ENCODE measurements at places on chromosomes 13 and 19. TPM values are rescaled to one million over a fixed set of nuclear protein-coding genes. Genes with fewer than 3 reads are reported as not detected.
A peak's percentile ranks its signal among the peaks of the same experiment; 100 is the strongest.

GRCh38 chr19:3179739-3180293, 1.2 kb downstream of the S1PR4 start:
- DNase-seq, result peak; percentile 65

DNA sequence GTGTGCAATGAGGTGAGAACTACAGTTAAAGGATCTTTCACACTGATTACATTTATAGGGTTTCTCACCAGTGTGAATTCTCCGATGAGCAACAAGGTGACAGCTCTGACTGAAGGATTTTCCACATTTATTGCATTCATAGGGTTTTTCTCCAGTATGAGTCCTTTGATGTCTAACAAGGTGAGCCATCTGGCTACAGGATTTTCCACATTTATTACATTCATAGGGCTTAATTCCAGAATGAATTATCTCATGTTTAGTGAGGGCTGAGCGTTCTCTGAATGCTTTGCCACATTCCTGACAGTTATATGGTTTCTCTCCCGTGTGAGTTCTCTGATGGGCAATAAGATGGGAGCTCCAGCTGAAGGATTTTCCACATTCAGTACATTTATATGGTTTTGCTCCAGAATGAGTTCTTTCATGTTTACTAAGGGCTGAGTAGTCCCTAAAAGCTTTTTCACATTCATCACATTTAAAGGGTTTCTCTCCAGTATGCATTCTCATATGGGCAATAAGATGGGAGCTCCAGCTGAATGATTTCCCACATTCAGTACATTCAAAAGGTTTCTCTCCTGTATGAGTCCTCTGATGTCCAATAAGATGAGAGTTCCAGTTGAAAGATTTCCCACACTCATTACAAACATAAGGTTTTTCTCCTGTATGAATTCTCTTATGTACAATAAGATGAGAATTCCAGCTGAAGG, 4.4 kb upstream of the C19orf18 start:
- DNase-seq, result no peak

DNA sequence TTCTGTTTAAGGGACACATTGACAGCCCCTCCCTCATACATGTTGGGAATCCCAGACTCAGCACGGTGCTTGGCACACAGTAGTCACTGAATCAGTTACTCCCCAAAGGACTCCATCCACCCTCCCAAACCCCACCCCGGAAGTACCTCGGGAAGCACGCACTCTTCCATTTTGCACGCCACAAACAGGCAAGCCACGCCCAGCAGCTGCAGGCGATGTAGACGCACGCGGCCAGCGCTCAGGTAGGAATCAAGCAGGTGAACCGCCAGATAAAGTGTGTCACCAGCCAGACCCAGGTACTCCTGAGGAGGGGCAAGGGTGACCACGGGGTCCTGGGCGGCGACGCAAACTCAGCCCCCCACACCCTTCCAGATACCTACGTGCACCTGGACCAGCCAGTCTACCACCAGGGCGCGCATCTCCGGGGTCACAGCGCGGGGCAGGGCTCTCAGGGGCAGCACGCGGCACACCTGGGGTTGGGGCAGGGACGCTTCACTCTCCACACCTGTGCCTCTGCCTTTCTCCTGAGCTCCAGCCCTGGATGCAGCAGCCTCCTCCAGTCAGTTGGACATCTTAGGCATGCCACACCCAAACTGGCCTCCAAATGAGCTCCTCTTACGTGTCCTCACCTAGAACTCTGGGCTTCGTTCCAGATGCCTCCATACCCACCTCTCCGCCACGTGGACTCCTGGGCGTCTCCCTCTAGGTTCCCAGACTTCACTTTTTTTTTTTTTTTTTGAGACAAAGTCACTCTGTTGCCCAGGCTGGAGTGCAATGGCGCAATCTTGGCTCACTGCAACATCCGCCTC, 1.9 kb downstream of the CCNP start:
- DNase-seq, result no peak

- no peak for DNase-seq
These were observed 3.0 kb upstream of the NAA16 start for GRCh38 chr13:41307884-41308640.

- DNase-seq, result peak; percentile 57
These were observed 24.2 kb upstream of the TTYH1 start for GRCh38 chr19:54390942-54391577.

GRCh38 chr19:30391554-30392551, 19.7 kb downstream of the ZNF536 start:
- no peak for DNase-seq

DNA sequence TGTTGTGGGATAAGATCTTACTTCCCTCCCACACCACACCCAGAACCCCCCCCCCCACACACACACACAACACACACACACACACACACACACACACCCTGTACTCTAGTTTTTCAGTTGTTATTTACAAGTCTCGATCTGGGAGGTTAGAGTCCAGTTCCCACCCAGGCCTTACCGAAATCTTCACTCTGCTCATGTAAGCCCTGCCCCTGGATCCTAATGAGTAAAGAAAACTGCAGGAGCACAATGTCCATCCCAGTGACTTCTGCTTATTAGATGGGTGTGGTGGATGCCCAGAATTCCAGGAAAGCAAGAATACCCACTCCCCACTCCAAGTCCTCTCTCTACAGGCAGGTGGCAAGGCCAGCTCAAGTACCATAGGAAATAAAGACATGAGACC, 23.0 kb downstream of the STARD13 start:
- no peak for DNase-seq

GRCh38 chr19:35731353-35731752, 10.9 kb downstream of the IGFLR1 start:
- DNase-seq, result no peak

- DNase-seq, result no peak
These were observed 314.3 kb upstream of the ARGLU1 start for GRCh38 chr13:106882246-106882645.

- no peak for DNase-seq
These were observed 919.0 kb downstream of the EFNB2 start for GRCh38 chr13:105616333-105617075.

DNA sequence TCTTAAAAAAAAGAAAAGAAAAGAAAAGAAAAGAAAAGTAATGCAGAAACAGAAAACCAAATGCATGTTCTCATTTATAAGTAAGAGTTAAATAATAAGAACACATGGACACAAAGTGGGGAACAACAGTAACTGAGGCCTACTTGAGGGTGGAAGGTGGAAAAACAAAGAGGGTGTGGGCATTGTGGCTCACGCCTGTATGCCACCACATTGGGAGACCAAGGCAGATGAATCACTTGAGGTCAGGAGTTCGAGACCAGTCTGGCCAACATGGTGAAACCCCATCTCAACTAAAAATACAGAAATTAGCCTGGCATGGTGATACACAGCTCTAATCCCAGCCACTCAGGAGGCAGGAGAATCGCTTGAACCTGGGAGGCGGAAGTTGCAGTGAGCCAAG, 8.1 kb downstream of the ZNF708 start:
- no peak for DNase-seq

DIRAS1 gene
- total RNA-seq, result not detected

SYCN gene
- not detected for total RNA-seq

EML2 gene
- 93.1 TPM for total RNA-seq

HSPB6 gene
- total RNA-seq, result 0.36 TPM

DNA sequence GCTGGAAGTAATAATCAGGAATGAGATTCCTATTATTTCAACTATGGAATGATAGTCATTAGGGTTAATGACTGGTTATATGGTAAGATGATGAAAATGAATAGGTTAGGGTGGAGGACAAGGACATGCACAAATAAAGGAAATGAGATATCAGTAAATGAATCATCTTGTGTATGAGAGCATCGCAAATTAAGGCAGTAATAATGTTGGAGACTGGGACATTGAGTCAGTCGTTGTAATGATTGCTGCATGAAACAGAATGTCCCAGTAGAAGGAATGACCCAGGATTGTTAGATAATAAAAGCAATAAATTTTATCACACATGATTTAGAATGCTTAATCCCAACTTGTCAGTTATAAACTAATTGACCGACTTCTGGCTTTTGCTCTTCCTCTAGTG, 1733.7 kb upstream of the PCDH20 start:
- no peak for DNase-seq

DNA sequence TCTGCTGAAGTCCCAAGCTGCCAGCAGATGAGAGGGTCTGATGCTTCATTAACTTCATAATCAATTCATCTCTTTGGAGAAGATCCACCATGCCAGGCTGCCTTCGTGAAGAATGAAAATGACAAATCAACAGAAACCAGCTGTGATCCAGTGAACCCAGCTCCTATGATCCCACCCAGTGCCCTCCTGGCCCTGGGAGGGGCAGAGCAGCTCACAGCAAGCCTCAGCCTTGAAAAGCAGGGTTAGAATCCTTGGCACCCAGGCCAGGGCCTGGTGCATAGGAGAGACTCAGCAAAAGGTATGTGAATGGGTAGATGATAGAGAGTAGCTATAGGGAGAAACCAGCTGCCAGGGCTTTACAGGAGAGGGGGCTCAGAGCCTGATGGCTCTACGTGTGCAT, 43.6 kb upstream of the UQCRFS1 start:
- no peak for DNase-seq

DNA sequence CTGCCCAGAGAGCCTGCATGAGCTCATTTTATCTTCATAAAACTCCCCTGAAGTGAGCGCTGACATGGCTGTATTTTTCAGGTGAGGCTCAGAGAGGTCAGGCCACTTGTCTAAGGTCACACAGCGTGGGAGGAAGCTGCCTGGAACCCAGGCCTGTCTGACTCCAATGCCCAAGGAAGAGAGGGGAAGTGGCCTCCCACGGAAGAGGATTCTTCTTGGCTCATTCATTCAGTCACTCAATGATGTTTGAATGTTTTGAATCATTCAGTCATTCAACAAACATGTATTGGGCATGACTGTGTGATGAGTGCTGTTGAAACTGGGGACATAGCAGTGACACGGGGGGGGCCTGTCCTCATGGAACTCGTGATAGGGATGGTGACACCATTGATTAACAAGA, 12.0 kb downstream of the ACTL9 start:
- no peak for DNase-seq

GRCh38 chr13:40200273-40200978, 466.0 kb downstream of the FOXO1 start:
- no peak for DNase-seq

GRCh38 chr19:41904118-41904870, 21.3 kb downstream of the ARHGEF1 start:
- DNase-seq, result no peak

- DNase-seq, result no peak
These were observed 163.0 kb downstream of the EFNB2 start for GRCh38 chr13:106372199-106373155.

ZSCAN5C gene
- not detected for total RNA-seq

GRCh38 chr19:14022469-14022868, 5.5 kb upstream of the RLN3 start:
- no peak for DNase-seq

ADGRE3 gene
- total RNA-seq, result not detected

DNA sequence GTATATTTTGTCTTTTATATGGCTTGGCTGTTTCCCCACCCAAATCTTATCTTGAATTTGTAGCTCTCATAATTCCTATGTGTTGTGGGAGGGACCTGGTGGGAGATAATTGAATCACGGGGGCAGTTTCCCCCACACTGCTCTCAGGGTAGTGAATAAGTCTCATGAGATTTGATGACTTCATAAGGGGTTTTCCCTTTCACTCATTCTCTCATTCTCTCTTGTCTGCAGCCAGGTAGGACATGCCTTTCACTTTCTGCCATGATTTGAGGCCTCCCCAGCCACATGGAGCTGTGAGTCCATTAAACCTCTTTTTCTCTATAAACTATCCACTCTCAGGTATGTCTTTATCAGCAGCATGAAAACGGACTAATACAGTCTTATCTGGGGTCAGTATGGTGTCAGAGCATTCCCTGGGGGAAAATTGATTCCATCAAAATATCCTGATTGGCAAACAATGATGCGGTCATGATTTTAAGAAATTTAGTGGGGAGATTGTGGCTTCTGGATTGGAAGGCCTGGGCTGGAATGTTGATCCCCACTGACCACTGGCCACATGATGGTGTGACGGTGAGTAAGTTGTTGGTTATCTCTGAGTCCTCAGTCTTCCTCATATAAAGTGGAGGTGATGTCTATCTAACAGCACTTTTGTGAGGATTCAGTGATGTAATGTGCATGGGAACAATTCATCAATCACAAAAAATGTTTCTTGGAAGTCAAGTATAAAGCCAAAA, 27.5 kb upstream of the ANKRD10 start:
- no peak for DNase-seq

ZNF85 gene
- 25.0 TPM for total RNA-seq

DNA sequence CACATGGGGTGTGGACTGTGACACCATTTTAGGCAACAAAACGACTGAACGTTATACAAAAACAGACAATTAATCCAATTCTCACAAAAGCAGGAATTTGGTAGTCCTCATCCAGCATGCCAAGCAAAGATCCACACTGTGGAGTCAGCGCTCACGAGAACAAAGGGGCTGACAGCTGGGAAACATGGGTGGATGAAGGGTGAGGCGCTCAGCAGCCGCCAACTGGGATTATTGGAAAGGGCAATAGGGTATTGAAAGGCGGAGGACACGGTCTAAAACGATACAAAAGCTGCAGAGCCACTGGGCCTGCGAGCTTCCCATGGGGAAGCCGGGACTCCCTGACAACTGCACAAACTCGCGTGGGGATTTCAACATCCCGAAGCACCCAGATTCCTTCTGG, 4.7 kb upstream of the ZNF813 start:
- DNase-seq, result no peak

DNA sequence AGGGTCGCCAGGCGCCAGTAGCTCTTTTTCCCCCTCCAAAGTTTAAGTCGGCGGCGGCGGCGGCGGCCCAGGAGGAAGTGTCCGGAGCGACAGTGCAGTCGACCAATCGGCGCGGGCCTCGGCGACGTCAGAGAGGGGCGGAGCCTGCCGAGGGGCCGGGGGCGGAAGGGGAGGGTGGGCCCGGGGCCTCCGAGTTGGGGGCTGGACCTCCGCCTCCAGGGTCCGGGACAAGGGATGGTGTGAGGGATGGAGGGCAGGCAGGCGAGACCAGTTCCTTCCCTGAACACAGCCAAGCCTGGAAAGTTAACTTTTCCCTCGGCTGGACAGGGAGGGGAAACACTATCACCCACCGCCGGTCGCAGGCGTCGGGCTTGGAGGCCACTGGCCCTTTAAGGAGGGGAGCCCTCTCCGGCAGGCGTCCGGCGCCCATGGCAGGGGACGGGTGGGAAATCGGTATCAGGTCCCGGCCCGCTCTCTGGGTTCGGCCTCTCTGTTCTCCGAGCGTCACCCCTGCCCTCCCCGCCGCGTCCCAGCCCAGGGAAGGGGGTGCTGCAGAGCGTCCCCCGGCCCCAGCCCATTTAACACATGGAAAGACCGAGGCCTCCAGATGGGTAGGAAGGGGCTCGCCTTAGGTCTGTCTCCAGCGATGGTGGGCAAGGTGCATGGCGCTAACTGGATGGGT, at the start of gene PRKD2:
TSS of gene PRKD2 (minus strand) at position 81 of the 682 bp plus-strand sequence. CDS start 744 bp downstream, outside the sequence.
- DNase-seq, result peak; percentile 94

- no peak for DNase-seq
These were observed 549.1 kb upstream of the MIR17HG start for GRCh38 chr13:90798381-90798780.

CLEC4G gene
- total RNA-seq, result not detected

GRCh38 chr13:79402074-79402635, 3.9 kb downstream of the RBM26 start:
- no peak for DNase-seq

- DNase-seq, result no peak
These were observed 96.9 kb downstream of the WDFY2 start for GRCh38 chr13:51681037-51681678.

Data from activated naive CD8-positive, alpha-beta T cell treated with anti-CD3 and anti-CD28 coated beads, Interleukin-2, amount 10 ng/mL, durations not matched to agents 7 days and 5 days (primary cell).